NCI-H1417 (cell line): ENCODE measurements at places on chromosomes 7 and 10.

GRCh38 chr7:153245809-153246208 is 486.3 kb downstream of the ACTR3B start:
- DNase-seq: no peak

DNA sequence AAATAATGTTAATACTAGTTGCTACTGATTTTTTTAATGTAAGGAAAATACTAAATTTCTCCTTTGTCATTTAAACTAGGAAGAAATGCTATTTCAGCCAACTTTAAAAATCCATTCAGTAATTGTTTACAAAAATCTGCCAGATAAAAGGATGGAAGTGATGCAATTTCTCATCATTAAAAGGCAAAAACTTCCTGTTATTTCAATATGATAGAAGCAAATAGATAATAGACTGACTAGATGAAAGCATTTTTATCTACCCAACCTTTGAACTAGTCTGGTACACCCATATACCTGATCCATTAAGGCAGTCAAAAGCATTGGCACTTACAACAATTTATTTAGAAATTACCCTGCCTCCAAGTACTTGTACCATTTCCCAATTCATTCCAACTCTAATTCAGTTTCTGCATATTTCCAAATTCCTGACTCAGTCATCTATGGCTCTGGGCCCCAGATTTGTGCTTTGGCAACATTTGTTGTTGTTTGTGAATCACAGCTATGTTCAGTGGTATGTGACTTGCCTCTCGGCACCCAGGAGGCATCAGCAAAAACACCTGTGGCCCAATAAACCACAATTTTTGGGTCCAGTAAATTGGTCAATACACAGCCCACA is 482.6 kb upstream of the SEMA3A start:
- DNase-seq: no peak

GRCh38 chr7:125358551-125359167 is 429.0 kb upstream of the POT1 start:
- no peak for DNase-seq

DNA sequence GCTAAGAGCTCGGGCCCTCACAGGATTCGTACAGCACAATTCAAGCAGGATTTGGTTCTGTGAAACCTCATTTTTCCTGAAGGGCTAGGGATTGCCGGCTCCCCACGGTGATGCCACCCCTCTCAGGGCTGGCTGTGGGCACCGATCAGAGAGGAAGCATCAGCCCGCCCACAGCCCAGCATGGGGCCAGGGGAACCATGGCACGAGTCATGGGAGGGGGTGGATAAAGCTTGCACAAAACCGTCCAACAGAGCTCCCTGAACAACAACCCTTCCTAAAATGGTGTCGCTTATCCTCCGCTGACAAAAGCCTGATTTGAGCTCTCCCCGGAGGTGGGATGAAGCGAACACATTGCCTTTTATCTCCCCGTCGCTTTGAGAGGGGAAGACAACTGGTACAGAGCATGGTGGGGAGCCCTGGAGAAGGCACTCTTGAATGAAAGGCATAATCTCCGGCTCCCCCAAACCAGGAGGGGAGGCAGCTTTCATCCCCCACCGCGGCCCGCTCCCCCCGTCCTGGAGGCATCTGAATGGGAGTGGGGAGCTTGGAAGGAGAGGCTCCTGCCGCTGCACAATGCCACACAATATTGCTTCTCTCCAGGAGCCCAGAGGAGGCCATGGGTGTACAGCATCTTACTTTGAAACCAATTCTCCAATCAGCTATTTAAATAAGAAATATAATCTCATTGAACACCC is 144.0 kb downstream of the RPS24 start:
- no peak for DNase-seq

DNA sequence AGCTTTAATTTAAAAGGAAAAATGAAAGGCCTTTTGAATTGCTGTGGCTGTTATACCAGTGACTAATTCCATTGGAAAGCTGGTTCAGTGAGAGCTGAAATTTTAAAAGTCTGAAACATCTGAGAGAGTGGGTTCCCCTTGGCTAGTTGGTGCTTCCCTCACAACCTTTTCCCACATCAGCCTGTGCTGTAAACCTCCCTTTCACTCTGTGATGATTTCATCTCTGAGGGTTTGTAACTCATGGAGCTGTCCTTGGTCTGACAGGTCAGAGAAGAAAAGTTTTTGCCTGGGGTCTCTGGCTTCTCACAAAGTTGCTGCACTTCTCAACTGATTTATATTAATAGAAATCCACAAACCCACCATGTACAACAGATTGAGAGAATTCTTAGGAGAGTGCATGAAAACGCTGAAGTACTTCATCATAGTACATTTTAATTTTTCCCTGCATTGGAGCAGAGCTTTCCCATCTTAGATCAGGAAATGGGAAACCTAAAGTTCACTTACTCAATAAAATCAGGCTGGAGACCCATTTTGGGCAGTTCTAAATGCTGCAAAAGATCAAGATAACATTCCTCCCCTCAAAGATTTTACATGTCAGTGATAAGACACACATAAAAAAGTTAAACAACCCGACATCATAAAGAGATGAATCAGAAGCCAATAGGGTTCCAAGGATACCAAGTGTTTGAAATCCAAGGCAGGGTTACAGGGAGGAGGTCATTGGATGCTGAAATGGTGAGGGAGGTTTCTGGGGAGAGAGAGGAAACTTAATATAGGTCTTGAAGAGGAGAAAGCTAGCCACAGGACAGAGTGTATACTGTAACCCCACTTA is 157.0 kb upstream of the MKLN1 start:
- DNase-seq: no peak

- no peak for DNase-seq
Measured at GRCh38 chr7:36286226-36286625, 103.4 kb upstream of the ANLN start.

GRCh38 chr10:88386204-88386788 is 196.8 kb downstream of the RNLS start:
- no peak for DNase-seq

DNA sequence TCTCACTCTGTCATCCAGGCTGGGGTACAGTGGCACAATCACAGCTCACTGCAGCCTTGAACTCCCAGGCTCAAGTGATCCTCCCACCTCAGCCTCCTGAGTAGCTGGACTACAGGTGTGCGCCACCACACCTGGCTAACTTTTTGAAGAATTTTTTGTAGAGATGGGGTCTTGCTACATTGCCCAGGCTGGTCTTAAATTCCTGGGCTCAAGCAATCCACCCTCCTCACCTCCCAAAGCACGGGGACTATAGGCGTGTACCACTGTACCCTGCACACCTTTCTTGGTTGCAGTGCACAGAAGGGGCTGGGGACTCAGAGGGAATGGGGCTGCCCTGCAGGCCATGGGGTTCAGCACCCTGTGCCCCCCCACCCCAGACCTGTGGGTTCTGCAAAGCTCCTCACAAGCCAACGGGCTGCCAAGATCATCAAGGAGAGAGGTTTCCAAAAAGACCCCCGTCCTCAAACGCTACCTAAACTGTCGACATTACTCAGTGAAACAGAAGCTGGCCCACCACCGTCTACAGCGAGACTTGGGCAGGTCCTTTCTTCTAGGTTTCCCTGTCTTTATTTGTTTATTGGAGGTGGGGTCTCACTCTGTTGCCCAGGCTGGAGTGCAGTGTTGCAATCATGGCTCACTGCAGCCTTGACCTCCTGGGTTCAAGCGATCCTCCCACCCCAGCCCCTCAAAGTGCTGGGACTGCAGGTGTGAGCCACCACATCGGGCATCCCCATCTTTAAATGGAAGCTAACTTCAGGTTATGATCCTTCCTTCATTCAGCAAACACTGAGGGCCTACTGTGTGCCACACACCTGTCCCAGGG is 26.6 kb upstream of the ELFN1 start:
- DNase-seq: no peak
